ENCODE measurements at places on chromosomes 12 and 14. TPM values are rescaled to one million over a fixed set of nuclear protein-coding genes. Genes with fewer than 3 reads are reported as not detected.

The MYF5 gene
- total RNA-seq, result 1.7 TPM

The CHGA gene
- total RNA-seq, result not detected

The ALX1 gene
- not detected for total RNA-seq

The RBM23 gene
- total RNA-seq, result 44.8 TPM

The SIX1 gene
- 76.4 TPM for total RNA-seq

The CAPZA3 gene
- not detected for total RNA-seq

The AQP6 gene
- total RNA-seq, result not detected

The SIRT4 gene
- 7.0 TPM for total RNA-seq

The SCNN1A gene
- 0.20 TPM for total RNA-seq

The GPR84 gene
- total RNA-seq, result 0.49 TPM

- no peak for DNase-seq
Observed at GRCh38 chr14:52703225-52703624, 3.8 kb upstream of the PSMC6 start.

DNA sequence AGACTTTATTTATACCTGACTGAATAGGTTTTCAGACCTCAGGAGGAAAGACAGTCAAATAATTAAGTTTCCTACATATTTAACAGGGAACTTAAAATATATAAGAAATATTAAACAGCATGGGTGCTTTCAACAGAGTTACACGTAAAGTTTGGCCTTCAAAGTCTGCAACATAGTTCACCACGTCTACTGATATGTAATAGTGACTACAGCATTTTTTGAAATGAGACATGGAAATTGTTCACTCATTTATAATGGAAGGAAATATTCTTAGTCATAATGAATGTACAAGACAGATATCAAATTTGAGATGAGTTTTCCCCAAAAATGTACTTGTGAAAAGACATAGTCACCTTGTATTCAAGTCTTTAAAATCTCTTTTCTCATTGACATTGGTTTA is 56.7 kb upstream of the KCNMB4 start:
- no peak for DNase-seq

- DNase-seq, result no peak
Observed at GRCh38 chr12:69828897-69829296, 3.9 kb downstream of the MYRFL start.

DNA sequence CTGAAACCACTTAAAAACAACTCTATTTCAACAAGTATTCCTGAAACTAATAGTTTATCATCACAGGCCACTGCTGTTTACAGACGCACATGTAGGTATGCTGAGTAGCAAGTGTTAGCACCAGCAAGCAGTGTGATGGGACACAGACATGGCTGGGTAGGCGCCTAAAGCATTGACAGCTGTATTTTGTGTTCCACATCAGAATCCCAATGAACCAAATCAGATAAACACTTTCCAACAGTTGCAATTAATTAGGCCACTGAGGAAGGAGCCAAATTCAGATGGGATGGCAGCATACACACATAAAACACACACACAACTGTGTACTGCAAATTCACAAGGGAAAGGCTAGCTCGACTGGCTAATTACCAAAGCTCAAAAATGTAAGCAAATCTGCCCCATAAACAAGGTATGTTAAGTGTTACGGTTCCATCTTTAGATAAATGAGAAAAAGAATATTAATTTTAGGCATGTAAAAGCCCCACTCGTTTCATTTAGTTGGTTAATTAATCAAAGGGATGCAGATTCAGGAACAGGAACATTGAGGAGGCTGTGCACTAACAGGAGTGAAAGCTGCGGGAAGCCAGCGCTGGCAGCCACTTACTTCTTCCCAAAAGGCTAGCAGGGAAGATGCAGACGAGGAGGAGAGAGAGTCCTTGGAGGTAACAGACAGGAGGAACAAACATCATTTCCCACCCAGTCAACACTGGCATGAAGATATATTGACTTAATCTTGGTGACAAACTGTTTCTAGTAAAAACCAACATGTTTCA is 33.4 kb downstream of the AMN start:
- no peak for DNase-seq

GRCh38 chr12:29543036-29543435 is 45.5 kb upstream of the OVCH1 start:
- no peak for DNase-seq

DNA sequence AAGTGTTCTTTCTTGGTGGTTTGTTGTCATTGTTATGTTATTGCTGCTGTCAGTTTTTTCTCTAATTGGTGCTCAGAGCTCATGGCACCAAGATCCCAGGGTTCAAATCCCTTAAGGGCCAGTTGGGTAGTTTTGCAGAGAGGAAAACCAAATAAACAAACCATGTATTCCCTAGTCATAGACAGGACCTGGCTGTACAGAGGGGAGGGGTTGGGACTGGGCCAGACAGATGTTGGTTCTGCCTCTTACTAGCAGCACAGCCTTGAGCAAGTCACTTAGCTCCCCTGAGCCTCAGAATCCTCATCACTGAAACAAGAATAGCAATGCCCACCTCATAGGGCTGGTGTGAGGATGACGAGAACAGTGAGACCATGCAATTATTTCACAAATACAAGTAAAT is 53.4 kb downstream of the LTBP2 start:
- no peak for DNase-seq

DNA sequence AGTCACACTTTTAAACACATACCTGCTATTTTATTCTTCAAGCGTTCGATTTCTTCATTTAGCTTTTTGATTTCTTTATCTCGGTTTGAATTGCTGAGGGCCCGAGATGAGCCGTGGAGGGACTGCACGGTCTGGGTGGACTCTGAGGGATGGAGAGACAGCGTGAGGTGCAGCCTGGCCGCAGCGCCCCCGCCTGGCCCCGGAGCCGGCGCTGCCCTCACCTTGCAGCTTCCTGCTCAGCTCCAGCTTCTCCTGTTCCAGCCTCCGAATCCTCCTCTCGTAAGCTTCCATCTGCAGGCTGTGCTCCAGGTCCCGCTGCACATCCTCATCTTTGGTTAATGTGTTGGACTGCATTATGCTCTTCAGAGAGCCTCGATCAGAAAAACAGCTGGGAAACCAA is 53.2 kb downstream of the AMN start:
- no peak for DNase-seq

DNA sequence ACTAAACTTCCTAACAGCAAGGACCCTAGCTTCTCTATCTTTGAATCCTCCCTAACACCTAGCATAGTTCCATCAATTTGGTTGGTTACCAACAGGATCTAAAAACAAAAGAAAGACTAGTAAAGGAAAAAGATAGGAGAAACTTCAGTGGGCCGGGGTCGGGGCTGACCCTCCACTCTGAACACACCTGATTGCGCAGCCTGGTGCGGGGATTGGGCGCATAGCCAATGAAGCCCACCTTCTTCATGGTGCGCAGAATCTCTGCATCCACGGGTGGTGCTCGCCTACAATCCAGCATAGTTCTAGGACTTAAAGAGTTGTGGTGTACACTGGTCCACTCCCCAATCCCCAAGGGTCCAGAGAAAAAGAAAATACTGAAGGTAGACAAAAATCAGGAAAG is 7.7 kb downstream of the PAN2 start:
- no peak for DNase-seq

DNA sequence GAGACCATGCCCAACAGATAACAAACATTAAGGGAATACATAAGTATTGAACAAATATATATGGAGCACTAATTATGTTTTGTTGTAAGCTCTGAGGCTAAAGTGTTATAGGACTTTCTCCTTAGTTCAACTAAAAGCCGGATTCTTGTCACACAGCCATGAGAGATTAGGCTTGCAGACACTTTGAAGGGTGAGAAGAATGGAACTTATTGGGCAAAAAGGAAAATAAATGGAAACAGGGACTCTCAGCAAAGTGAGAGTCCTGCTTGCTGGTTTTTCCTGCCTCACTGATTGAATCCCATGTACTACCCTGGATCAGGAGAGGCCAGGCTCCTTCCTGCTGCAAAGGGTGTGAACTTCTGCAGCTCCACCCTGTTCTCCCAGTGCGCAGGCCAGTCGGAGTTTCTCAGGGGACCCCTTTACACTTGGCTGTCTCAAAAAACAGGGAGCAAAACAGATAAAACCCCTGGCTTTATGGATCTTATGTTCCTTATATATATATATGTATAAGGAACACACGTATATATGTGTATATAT is 77.1 kb upstream of the FUT8 start:
- DNase-seq, result no peak

- no peak for DNase-seq
Observed at GRCh38 chr14:39267608-39268005, 33.9 kb downstream of the MIA2 start.

DNA sequence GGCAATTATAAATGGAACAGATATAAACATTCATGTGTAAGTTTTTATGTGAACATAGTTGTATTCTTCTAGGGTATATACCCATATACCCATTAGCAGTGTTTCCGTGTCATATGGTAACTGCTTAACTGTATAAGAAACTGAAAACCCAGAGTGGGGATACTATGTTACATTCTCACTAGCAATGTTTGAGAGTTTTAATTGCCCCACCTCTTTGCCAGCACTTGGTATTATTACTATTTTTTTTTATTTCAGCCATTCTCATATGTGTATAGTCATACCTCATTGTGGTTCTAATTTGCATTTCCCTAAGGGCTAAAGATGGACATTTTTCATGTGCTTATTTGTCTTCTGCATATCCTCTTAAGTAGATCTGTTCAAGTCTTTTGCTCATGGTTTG is 28.7 kb upstream of the ITPR2 start:
- no peak for DNase-seq

DNA sequence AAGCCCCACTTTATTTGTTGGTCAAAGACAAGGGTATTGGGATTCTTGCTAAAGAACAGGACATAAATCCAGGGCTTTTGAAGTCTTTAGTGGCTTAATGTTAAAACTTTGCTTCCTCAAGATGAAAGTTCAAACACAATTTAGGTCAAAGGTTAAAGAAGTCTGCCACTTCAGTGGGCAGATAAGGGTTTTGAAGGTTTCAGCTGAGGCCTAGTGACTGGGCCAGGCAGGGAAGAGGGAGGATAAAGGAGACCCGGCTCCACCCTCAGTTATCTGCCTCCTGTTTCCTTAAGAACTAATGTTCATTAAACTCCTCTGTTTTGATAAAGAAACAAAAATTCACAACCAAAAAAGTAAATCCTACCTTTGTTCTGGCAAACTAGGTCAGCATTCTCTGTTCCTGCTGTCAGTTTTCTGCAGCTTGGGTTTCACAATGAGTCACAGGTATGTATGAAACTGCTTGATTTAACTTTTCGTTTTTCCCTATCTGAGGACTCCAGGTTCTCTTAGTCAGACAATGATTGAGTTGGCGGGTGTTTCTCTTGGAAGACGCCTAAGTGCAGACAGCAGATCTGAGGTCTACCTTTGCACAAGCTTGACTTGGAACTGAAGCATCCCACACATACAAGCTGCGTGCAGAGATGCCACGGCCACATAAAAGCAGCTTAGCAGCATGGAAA is 208.3 kb downstream of the EXOC5 start:
- DNase-seq, result no peak

GRCh38 chr12:53507603-53507885 is 260 bp upstream of the NPFF start:
- no peak for DNase-seq

DNA sequence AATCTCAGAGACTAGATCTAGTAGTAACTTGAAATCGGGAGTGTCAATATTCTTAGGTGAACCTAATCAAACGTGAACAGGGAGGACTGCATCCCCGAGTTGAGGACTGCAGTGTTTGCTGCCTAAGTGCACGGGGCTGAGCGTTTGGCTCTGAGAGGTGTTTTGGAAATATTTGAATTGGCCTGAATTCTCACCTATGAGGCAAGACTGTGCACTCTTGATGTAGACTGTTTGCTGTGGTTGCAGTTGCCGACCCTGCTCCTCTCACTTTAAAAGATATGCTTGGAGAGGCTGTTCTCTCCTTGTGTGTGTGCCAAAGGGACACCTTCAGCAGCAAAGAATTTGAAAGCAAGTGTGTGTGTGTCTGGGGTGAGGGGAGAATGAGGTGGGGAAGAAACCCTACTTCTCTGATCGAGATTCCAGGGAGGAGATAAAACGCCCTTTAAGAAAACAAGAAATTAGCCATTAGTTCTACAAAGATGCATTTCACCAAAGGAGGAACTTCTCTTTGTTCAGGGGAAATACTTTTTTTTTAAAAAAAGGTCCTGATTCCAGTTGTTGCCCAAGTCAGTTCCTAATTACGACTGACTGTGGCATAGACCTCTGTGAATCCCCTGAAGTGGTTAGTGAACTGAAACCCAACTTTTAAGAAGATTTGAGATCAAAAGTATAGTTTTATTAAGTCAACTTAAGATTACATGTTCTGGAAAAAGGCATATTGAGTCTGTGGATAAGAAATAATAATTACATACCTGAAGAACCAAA is 106.6 kb downstream of the DYRK2 start:
- DNase-seq, result no peak

GRCh38 chr12:85956081-85956480 is 82.0 kb downstream of the NTS start:
- no peak for DNase-seq

GRCh38 chr12:114636723-114637480 is 47.1 kb downstream of the TBX3 start:
- DNase-seq, result no peak

- DNase-seq, result no peak
Observed at GRCh38 chr14:105207460-105207901, 26.4 kb upstream of the NUDT14 start.

DNA sequence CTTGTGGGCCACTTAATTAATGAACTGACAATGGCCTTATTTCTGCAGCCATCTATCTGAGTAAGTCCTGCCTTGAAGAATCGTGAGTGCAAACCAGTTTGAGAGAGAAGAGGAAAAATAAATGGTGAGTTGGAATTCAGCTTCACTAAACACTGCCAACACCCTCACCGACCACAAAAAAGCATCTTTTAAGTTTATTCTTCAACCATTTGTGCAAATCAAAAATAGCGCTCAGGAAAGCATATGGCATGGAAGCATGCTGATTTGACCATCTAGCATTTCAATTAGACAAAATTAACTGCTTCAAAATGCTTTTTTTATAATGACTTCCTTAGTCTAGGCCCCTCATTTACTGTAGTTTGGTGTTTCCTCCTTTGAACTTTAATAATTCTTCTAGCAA is 294.0 kb downstream of the PPFIA2 start:
- DNase-seq, result no peak

- DNase-seq, result no peak
Observed at GRCh38 chr14:35471803-35472202, 62.2 kb upstream of the INSM2 start.

- no peak for DNase-seq
Observed at GRCh38 chr14:32559590-32559989, 230.5 kb downstream of the AKAP6 start.

DNA sequence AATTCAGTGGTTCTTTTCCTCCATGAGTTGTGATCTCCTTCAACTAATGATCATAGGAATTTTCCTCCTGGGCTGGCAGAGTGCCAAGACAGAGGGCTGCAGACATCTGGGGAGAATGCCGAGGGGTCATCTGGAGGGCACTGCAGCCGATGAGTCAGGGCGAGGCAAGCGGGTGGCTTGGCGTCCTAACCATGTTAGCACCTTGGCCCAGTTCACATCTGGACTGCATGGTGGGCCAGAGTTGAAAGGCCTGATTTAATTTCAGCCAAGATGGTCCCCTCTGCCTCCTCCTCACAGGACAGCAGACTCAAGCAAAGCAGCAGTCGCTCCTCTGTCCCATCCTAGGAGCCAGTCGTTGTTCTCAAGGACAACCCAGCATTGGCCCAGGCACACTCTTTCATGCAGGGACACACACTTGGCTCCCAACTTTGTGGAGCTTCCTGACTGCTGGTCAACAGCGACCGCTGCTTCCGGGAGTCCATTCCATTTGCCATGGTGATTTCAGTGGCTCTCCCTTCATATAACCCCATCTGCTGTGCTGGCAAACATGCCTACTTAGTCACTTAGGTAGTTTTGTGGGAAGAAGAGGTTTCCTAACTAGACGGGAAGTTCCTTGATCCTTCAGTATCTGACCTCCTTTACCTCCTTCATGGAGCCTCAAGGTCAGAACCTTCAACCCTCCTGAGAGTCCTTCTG is 161.8 kb downstream of the TTC8 start:
- DNase-seq, result no peak

GRCh38 chr12:31387466-31387865 is 61.5 kb upstream of the SINHCAF start:
- DNase-seq, result no peak
